ELR (cell line): ENCODE measurements at places on chromosomes 6 and 20.

DNA sequence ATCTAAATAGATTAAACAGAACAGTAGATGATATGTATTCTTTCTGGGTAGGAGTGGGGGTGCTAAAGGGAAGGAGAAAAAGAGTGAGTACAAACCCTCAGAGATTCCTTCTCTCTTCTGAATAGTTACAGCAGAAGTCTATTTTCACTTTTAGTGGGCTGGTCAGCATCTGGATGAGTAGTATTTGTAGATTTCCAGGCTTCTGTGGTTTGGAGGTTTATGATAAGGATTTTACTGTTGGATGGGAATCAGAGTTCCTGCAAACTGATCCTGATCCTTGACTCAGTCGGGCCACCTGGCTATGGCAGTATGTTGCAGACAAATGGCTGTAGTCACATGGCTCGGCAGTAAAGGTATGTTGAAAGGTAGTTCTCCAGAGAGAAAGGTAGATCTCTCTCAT lies 84.3 kb upstream of the IFNGR1 start:
- no peak for DNase-seq

- peak; percentile 39 for DNase-seq
Observed at GRCh38 chr6:105212587-105212986, 32.8 kb upstream of the POPDC3 start.

GRCh38 chr6:142857796-142858555 lies 87.0 kb downstream of the HIVEP2 start:
- DNase-seq: no peak

DNA sequence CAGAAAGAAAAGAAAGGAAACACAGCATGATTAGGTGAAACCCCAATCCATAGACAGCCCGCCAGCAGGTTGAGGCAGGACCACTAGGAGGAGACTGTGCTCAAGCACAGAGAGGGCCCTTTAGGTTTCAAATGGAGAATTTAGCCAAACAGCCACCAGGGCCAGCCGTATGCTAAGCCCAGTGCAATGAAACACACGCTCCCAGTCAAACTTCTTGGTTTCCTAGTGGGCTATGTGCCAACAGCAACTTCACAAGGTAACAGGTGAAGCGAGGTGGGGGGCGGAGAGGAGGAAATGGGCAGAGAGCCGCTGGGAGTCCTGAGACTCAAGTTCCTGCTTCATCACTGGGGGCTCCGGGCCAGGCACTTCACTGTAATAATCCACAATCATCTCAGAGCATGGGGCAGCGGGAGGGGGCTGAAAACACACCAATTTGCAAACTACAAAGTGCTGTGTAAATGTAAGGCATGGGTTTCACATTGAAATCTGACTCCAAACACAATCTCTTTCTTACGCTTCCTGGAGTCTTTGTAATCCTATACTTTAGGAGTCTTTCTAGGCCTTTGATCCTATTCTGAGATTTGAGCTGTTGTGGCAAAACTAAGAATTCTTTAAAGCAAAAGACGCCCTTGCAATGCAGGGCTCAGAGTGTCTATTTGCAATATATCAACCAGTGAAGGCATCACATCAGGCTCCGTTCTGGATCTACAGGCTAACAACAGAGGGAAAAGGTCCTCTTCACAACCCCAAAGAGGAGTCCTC lies 117.3 kb downstream of the OPRM1 start:
- DNase-seq: peak; percentile 65
